ENCODE measurements at places on chromosomes 2 and 18.
A peak's percentile ranks its signal among the peaks of the same experiment; 100 is the strongest.

DNA sequence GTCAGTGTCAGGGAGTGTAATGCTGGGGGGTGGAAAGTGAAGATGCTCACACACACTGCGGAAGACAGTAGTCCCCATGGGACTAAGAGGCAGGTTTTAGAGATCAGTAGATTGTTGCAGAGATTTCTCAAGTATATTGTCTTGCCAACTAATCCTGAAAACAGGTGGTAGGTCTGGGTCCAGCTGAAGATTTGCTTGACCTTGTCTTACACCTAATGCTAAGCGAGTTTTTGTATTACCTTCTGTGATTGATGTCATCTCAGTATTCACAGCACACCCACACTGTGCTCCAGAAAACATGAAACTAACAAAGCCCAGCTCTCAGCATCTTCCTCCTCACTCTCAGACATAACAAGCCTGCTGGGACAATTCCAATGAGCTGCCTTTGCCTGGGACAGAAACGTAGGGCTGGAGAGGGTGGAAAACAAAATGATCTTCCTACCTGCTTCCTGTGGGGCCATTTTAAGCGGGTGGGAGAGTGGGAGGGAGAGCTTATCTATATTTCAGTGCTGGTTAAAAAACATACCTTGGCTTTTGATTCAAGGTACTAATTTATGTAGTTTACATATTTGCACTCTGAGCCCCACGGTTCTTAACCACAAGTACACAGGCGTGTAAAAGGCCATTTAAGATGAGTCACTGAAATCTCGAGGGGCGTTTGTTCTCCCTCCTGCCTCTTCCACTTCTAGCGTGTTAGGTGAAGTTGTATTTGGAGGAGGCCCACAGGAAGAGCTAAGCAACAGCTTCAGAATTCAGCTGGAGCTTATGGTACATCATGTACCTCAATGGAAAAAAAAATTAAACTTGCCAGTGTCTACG, 23.1 kb upstream of the RBMS1 start:
- peak; percentile 21 for DNase-seq

GRCh38 chr2:45769056-45769455, 117.6 kb downstream of the PRKCE start:
- no peak for DNase-seq

DNA sequence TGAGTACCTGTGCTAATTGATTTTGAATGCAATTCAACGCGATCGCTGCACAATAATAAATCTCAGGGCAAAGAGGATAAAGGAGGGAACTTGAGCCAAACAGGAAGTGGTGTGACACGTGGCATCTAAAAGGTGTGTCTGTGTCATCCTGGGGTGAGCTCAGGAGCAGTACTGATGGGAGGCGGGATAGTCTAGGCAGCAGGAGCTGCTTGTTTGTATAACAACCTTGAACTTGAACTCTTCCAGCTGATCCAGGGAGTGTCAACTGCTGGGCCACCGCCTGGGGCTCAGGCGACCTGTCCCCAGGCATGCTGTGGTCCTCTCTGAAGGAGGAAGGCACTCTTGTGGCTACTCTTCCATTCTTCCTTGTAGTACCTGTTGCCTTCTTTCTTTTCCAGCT, 61.2 kb downstream of the BOD1L2 start:
- no peak for DNase-seq

DNA sequence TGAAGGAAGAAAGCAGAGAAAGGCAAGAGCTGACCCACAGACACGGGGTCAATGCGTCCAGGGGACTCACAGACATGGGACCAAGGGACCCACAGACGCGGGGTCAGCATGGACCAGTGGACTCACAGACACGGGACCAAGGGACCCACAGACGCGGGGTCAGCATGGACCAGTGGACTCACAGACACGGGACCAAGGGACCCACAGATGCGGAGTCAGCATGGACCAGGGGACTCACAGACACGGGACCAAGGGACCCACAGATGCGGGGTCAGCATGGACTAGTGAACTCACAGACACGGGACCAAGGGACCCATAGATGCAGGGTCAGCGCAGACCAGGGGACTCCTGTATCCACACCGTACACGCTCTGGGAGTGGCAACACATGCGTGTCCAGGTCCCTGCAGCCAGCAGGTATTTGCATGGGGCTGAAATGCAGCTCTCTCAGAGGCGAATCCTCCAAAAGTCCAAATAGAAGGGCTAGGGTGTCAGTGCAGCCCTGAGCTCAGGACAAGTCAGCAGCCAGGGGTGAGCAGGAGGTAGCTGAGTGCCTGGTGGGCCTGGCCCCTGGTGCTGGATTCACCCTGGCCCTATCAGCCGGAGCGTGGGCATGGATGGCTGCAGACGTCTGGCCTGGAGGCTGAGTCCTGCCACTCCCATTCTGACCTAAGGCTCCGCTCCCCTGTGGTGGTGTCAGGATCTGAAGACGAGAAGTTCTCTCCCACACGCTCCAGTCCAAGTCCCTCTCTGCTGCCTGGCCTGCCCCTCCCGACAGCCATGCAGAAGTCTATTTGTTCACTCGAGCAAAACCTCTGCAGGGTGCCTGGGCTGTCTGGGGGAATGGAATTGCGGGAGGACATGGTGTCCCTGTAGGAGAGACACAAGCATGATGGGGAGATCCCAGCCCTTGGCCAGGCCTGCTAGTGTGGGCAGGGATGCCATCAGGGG, 28.5 kb downstream of the TMEM18 start:
- DNase-seq: no peak

- DNase-seq: no peak
These were observed 1556.8 kb upstream of the SLC39A10 start for GRCh38 chr2:194100201-194100600.

DNA sequence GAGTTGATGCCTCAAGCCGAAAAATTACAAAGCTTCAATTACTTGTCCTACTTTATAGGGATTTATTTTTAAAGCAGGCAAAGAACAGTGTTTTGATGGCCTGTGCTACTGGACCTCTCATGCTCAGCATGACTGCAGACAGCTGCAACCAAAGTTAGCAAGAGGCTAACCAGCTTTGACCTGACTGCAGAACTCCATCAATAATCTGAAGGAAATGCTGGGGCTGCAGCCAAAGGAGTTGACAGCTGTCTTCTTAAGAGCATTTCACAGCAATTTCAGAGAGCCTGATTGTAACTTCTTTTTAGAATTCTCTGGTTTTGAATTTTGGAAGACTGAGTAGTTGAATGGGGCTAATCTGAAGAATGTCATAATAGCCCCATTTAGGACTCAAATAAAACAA, 46.5 kb upstream of the SESTD1 start:
- no peak for DNase-seq

GRCh38 chr2:100234141-100234540, 88.2 kb downstream of the LONRF2 start:
- DNase-seq: no peak

GRCh38 chr2:52429171-52429570, 1338.4 kb upstream of the CHAC2 start:
- DNase-seq: no peak

- DNase-seq: no peak
These were observed 16.4 kb downstream of the SLC66A2 start for GRCh38 chr18:79935098-79935480.

GRCh38 chr2:187382131-187382530, 65.9 kb downstream of the CALCRL start:
- no peak for DNase-seq

DNA sequence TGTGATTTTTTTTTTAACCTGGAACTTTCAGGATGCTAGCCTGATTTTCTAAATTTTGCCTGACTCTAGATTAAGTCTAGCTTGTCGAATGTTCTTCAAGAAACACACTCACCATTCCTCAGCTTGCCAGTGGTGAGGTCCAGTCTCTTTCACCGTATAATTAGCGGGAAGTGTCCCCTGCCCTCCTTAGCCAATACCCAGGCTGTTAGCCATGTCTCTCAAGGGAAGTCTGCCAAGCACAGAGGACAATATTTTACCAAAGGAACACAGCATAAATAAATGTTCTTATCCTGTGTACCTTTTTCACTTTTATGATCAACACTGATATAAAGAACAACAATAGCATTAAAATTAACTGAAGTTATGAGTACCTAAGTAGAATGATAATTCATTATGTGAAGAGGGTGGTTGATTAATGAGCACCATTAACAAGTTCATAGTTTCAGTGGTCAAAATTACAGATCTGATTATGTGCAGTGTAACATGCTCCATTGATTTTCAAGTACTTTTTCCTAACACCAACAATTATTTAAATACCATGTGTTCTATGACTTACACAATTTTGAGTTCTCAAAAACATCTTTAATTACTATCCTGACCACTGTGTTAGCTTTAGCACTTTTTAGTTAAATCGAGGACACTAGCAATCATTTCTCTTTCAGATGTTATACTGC, 445.8 kb upstream of the RAB12 start:
- DNase-seq: no peak

- no peak for DNase-seq
These were observed 44.1 kb upstream of the SLC14A2 start for GRCh38 chr18:45571195-45571594.

DNA sequence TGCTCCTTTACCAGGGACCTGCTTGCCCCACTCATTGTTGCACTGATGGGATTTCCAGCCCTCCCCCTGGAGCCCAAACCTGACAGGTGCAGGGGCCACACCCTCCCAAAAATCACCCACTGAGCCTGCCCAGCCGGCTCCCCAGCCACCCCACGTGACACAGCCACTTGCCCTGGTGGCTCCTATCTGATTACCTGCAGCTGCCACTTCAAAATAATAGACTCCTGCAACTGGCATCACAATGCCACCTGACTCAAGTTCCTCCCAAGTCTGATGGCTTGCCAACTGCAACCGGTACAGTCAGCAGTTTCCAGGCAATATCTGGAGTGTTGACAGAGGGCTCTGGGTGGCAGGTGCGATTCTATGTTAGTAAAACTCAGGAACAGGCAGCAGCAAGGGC, 66.2 kb downstream of the CRACDL start:
- peak; percentile 72 for DNase-seq

GRCh38 chr2:216715402-216715974, 20.1 kb upstream of the IGFBP5 start:
- DNase-seq: no peak

DNA sequence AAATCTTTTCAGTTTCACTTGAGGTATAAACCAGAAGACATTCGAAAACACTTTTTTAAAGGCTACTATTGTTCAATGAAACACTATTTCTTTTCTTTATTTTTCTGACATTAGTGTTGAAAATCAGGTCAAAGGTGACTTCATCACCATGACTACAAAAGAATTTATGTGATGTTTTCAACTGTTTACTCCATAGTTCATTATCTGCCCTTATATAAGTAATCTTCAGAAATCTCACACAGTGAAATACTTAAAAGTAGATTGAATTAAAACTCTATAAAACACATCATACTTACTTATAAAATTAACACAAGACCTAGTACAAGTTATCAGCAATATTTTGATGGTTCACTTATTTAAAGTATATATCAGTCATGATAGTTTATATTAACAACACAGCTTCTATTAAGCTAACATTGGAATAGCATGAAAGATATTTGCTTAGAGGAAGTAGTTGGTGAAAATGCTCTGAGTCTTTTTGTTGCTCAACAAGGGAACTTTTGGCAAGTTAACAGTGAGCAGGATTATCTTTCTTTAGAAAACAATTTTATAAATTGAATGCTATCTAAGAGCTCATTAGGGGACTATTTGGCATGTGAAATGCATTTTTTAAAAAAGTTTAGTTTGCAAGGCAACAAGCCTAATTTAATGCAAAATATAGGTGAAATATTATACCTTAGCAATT, 60.8 kb downstream of the MC4R start:
- no peak for DNase-seq

DNA sequence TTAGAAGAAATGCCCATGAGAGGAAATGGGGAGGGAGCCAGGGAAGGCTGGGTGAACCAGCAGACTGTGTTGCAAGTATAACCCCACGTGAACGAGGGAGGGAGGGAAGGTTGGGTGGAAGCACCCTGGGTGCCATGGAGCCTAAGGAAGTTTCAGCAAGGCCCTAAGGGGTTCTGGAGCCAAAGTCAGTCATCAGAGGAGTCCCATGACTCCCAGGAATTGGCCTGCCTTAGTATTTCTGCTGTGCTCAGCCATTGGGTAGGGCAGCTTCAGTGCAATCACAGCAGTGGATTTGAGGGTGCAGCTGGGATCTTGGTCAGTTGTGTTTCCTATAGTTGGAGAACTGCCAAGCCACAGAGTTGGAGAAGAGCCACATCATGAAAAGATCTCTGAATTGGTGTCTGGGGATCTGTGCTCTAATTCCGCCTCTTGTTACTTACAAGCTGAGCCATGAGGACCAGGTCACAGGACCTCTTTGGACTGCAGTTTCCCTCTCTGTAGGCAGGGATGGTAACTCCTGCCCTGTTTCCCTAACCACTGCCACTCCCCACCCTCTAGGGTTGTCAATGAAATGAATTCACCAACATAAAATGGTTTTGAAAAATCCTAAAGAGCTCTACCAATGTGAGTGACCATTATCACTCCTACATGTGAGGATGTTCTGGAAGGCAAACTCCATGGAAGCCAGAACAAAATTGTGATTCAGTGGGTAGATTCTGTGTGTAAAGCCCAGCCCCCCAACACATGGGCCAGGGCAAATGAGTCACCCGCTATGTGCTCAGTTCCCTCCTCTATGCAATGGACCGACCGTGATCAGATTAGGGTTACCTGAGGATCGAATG, 108.9 kb downstream of the CLIP4 start:
- DNase-seq: peak; percentile 66

GRCh38 chr2:238730881-238731280, 117.0 kb upstream of the TWIST2 start:
- DNase-seq: no peak

- no peak for DNase-seq
These were observed 65.6 kb downstream of the MAPRE2 start for GRCh38 chr18:35106845-35107148.

GRCh38 chr2:8671176-8671575, 10.7 kb upstream of the ID2 start:
- DNase-seq: no peak

DNA sequence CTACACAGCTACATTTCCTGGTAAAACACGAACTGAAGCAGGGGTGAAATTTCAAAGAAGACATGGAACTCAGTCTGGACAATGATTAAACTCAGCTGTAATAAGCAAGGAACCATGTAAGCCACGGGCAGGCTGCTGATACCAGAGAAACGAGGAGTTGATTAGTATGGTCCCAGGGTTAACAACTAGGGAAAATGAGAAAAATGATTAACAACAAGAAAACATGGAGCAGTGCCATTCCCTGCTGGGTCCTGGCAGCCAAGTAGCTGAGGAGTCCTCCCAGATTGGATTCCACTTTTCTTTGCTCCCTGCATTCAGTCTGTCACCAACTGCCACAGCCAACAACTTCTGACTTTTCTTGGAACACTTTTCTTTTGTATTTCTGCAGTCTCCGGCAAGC, 517.0 kb upstream of the KLHL29 start:
- no peak for DNase-seq

DNA sequence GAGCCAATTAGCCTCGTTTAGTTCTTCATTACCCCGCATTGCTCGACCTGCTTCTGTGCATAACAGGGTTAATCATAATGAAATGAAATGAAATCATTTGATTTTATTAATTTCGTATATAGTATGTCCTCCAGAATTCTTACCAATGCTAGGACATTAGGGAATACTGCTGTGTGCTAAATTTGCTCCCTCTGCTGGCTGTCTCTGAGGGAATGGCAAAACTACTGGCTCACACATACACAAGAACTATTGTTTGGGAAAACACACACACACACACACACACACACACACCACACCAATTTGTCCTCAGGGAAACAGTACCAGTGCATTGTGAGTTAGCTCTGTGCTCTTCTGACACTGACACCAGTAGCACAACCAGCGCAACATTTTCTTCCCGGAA, 273.3 kb upstream of the TCF4 start:
- peak; percentile 16 for DNase-seq

- no peak for DNase-seq
These were observed 63.4 kb upstream of the CHN1 start for GRCh38 chr2:175068534-175068933.

Measured in HT-29 (cell line).